Effector memory CD8-positive, alpha-beta T cell (primary cell): ENCODE measurements at places on chromosomes 7 and 10.

- no peak for DNase-seq
- no peaks in the 10 kb centered on the region for H3K27me3 ChIP-seq
- no peaks in the 10 kb centered on the region for H3K36me3 ChIP-seq
- H3K27ac ChIP-seq, result no peak overlapping the region
These were observed 194.8 kb downstream of the CFTR start for GRCh38 chr7:117674617-117675016.

- no peak for DNase-seq
- no peak overlapping the region for H3K27ac ChIP-seq
- no peaks in the 10 kb centered on the region for H3K4me1 ChIP-seq
- no peaks in the 10 kb centered on the region for H3K36me3 ChIP-seq
- H3K27me3 ChIP-seq, result peaks cover 47% of the 10 kb centered on the region
These were observed 55.0 kb upstream of the AKR1E2 start for GRCh38 chr10:4770801-4771553.

- peak overlapping the region; percentile 45 for H3K27ac ChIP-seq
- no peaks in the 10 kb centered on the region for H3K27me3 ChIP-seq
- peaks cover 28% of the 10 kb centered on the region for H3K36me3 ChIP-seq
- no peak for DNase-seq
These were observed 356.1 kb downstream of the ELMO1 start for GRCh38 chr7:37092548-37092947.

DNA sequence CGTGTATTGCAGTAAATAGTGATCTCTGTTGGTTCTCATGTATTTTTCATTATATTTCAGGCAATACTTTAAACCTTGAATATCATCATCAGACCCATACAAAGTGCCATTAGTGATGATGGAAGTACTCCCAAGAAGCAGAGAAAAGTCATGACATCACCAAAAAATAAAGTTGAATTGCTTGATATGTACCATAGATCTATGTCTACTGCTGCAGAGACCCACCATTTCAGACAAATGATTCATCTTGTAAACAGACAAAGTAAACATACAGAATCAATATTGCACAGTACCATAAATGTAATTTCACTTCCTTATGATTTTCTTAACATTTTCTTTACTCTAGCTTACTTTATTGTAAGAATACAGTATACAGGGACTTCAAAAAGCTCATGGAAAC, 347.8 kb downstream of the IPMK start:
- DNase-seq, result no peak
- peaks cover 3% of the 10 kb centered on the region for H3K36me3 ChIP-seq
- no peak overlapping the region for H3K4me3 ChIP-seq
- H3K4me1 ChIP-seq, result no peaks in the 10 kb centered on the region
- no peaks in the 10 kb centered on the region for H3K27me3 ChIP-seq
- no peak overlapping the region for H3K27ac ChIP-seq
